HepG2 (cell line): ENCODE measurements at places on chromosomes 3 and 15. TPM values are rescaled to one million over a fixed set of nuclear protein-coding genes. Genes with fewer than 3 reads are reported as not detected.
A peak's percentile ranks its signal among the peaks of the same experiment; 100 is the strongest.

DNA sequence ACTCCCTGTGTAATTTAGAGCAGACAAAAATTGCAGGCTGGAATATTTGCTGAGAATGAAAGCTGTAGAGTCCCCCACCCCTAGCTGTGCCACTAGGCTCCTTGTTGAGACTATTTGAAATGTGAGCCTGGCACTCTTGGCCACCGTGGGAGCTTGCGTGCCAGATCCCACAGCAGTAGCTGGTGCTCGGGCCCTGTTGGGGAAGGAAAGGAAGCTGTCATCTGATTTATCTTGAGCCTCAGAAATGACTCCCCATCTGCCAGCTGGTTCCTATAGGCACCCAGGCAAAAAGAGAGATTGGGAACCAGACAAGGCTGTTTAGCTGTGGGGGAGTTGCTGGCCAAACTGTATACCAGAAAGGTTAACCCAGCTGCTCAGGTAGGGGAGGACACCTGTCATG lies 23.4 kb upstream of the CLEC3B start:
- DNase-seq, result no peak

DNA sequence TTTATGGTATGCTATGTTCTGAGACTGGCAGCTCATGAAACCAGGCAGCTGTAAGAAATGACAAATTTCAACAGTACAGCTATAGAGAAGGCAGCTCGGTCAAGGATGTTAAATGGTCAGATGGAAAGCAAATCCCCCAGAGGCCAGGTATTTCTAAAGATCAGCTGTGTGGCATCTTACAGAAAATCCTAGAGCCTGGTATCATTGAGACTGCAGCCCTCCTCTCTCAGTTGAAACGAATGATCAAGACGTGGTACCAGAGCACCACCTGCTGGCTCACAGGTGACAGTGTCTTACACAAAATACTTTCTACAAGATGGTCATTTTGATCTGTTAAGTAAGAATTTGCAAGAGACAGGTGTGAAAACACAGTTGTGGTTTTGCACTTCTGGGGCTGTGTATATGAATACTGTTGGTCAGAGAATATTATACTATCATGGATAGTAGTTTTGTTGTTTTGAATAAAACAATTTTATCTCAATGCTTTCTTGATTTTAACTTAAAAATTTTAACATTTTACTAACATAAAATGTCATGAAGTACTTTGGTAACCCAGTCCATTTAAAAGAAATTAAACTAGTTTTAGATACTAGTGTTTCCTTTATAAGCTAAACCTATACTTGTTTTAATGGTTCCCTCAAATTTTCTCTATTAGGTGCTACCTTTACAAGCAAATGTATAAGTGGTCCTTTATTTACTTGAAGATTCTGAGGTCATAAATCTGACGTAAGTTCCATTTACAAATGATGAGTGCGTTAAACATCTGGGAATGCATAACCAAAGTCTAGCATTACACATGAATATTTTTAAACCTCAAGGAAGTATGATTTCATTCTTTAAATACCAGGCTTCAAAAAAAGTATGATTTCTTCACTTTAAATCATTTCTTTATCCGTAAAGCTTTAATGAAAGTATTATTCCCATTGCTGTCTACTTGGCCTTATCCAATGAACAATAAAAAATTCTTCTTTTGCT lies 121.8 kb downstream of the PDZRN3 start:
- peak; percentile 38 for DNase-seq

DNA sequence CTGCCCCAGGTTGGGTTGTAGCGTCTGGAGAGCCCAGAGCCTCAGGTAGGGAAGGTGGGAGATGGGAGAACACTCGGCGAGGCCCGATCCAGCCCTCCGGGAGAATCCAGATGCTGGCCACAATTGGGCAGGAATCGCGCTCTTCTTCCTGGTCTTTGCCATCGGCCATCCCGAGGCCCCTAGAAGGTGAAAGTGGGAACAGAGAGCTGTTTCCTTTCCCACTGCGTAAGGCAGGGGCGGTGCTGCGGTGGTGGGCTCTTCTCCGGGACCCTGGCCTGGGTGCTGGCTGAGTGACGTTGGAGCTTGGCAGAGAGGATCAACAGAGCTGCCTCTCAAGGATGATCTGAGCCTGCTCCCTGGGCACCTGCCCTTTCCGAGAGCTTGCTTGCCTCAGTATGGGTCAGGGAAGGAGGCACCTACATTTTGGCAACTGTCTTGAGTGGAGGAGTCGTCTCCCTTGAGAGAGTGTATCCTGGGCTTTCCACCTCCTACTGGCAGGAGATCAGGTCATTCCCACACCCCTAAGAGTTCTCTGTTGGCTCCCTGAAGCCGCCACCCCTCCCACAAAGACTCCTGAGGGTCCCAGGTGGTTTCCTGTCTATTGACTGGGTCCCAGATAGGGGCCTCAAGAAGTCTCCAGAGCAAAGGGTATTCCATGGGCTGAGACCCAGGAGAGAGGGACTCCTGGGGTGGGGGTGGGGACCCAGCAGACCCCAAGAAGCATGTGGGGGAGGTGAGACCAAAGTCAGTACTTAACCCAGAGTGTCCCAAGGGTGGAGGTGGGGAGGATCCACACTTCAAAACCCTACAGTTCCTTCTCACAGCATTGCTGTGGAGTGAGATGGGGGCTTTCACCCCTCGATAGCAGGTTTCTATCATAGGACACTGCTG lies 1.6 kb downstream of the C15orf39 start:
- no peak for DNase-seq

DNA sequence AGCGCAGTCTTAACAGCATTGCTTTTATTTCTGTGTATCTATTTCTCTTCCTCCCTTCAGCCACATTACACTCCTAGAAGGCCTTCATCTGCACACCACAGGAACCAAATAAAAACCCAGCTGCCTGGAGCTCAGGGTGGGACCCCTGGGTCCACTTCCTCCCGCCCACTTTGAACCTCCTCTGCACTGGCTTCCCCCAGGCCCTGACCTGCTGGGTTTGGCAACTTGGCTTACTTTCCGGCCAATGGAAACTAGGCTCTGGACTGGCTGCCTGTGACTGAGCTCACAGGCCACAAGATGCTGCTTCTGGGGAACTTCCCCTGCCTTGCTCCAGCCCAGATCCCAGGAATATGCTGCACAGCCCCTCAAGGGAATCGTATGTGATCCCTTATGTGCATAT lies 89.8 kb downstream of the SEMA5B start:
- DNase-seq, result no peak

- DNase-seq, result peak; percentile 56
Measured at GRCh38 chr15:89206908-89207331, 14.5 kb downstream of the RLBP1 start.

Gene ASB14
- total RNA-seq, result not detected in 2 replicates

Gene GOLGA6L7
- not detected in 2 replicates for total RNA-seq

DNA sequence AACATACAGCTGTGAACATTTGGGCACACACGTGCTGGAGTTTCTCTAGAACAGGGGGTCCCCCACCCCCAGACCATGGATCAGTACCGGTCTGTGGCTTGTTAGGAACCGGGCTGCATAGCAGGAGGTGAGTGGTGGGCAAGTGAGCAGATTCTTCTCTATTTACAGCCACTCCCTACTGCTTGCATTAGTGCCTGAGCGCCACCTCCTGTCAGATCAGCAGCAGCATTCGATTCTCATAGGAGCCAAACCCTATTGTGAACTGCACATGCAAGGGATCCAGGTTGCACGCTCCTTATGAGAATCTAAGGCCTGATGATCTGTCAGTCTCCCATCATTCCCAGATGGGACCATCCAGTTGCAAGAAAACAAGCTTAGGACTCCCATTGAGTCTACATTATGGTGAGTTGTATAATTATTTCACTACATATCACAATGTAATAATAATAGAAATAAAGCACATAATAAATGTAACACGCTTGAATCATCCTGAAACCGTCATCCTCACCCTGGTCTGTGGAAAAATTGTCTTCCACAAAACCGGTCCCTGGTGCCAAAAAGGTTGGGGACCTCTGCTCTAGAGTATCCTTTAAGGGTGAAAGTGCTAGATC lies 25.8 kb downstream of the CHRM5 start:
- peak; percentile 45 for DNase-seq

GRCh38 chr3:48219543-48219942 lies 3.8 kb upstream of the CAMP start:
- DNase-seq, result no peak

DNA sequence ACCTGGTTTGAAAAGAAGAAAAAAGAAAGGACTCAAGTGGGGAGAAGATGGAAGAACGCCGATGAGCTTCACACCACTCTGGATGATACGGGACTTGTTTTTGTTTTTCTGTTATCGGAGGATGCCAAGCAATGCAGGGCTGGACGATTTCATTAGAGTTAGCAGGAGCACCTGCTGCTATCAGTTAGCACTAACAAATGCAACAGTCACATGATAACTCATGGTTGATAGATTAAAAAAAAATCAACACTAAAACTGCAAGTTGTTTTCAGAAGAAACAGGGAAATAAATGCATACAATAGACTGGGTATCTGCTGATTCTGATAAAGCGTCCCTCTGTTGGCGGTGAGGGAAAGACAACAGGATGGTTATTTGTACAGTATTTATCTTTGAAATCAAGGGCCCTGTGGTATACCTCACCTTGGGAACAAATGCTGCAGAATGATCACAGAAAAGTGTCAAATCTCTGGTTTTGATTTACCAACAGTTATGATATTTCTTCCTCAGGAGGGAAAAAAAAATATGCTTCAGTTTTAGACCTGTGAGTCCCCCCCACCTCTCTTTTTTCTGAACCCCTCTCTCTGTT lies 575.1 kb downstream of the FOXP1 start:
- DNase-seq, result no peak

GRCh38 chr3:13069495-13069894 lies 3.7 kb downstream of the IQSEC1 start:
- no peak for DNase-seq

DNA sequence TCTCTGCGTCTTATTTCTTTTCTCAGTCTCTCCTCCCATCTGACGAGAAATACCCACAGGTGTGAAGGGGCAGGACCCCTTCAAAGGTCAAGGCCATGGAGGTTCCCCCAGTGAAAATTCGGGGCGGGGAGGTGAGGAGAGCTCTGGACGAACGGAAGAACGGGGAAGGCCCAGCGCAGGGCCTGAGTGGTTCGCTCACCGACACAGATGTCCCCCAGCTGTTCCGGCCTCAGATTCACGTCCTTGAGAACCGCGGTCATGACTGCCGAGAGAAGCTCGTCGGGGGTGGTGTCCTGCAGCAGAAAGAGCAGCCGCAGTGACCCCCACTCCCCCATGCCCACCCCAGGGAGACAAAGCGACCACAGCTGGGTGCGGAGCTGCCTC lies 542 bp downstream of the ACAA1 start:
- DNase-seq, result no peak

Gene MRPL47
- total RNA-seq, result 83.8 and 120 TPM in 2 replicates

- no peak for DNase-seq
Measured at GRCh38 chr3:149657321-149657925, 402 bp downstream of the WWTR1 start.

Gene SCN5A
- total RNA-seq, result not detected in 2 replicates

Gene ERICH6
- total RNA-seq, result not detected in 2 replicates

Gene DLL4
- 0.13 and 0.20 TPM in 2 replicates for total RNA-seq

GRCh38 chr3:158532099-158532734 lies 38.8 kb upstream of the MLF1 start:
- peak; percentile 44 for DNase-seq

GRCh38 chr15:89455535-89455934 lies 40.8 kb downstream of the RHCG start:
- no peak for DNase-seq

GRCh38 chr3:81778678-81779182 lies 17.3 kb upstream of the GBE1 start:
- DNase-seq, result no peak

GRCh38 chr3:136576279-136577009 lies 175.7 kb downstream of the STAG1 start:
- DNase-seq, result peak; percentile 70

- DNase-seq, result no peak
Measured at GRCh38 chr3:31196881-31197364, 302.5 kb upstream of the GADL1 start.

- DNase-seq, result no peak
Measured at GRCh38 chr15:64911311-64912186, at the start of gene ANKDD1A. TSS of gene ANKDD1A (plus strand) at chr15:64911902. CDS start at chr15:64911931, 29 bp downstream.

Gene GOLGA6D
- not detected in 2 replicates for total RNA-seq

DNA sequence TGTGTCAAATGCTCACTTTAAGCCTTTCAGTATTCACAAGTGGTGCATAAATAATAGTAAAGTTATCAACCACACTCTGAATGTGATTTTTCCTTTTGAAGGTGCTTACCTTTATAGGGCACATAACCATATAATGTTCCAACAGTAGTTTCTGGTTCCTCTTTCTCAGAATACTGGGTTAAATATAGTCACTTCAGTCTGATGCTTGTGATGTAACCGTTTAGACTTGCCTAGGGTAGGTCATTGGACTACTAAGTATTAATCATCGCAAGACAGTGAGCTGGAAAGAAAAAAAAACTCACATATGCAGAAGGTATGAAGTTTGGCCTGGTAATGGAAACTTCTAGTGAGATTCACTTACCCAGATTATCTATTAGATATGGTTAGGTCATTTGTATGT lies 1.9 kb downstream of the KBTBD8 start:
- DNase-seq, result no peak

DNA sequence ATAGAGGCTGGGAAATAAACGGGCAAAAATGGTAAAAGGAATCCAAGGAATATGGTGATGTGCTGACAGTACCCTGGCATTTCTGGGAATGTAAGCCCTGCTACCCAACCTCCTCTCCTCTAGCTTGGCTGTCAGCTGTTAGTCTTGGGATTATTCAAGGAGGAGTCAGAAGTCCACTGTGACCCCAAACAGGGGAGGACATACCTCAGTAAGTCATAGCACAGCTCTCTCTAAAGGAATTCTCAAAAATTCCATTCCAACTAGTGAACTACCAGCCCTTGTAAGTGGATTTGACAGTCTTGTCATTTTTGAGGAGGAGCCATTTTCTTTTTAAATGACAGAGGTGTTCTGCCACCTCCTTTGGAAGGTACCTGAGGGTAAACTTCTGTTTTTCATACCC lies 207.5 kb downstream of the PDCD6IP start:
- DNase-seq, result no peak

DNA sequence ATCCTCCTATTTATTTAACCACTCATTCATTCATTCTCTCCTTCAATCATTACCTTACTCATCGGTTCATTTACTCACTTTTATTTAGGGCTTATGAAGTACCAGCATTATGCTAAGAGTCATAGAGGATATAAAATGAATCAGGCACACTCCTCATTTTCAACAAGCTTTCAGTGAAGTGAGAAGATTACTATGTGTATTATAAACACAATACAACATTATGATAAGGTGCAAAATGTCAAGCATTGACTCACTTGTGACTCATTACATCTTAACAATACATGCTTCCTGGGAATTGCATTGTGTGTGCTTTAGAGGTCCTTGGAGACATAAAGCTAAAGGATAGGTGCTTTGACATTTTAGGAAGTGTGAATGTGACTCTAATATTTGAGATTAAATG lies 60.4 kb downstream of the PLAAT1 start:
- DNase-seq, result no peak

DNA sequence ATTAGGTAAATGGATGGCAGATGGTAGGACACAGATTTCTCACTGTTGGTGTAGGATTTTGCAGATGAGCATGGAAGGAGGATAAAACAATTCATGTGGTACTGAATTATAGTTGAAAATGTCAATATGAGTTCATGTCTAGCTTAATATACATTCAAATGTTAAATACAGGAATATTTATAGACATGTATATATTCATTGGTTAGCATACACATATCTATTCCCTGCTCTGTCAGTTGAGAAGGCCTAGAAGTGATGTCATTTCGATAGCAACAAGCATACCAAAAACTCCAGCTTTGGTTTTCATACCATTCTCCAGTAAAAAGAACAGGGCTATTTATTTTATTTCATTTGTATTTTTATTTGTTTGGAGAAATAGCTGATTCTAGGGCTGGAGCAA lies 497.1 kb downstream of the EPHB1 start:
- no peak for DNase-seq
